Stromal cell of bone marrow (primary cell): ENCODE measurements at places on chromosomes 13 and 19.

DNA sequence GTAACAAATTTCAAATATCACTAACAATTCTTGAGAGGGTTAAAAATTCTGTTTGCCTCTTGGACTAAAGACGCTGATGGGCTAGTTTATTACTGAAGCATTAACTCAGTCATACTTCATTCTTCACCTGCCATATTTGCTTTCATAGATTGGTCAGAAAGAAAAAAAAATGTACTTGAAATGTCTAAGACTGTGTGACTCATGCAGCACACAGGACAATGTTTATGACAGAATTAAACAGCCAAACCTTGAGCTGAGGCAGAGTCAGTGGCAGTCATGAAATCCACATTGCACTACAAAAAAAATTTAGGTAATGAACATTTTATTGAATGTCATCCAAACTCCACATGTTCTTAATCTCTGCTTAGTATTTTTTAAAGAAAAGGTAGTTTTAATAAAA, 135.6 kb downstream of the PRR20E start:
- DNase-seq, result no peak

- DNase-seq, result no peak
Observed at GRCh38 chr13:93660391-93661063, 433.9 kb downstream of the GPC6 start.

- DNase-seq, result no peak
Observed at GRCh38 chr13:40123962-40124632, 468.6 kb downstream of the COG6 start.

- no peak for DNase-seq
Observed at GRCh38 chr13:82963226-82964099, 918.8 kb downstream of the SLITRK1 start.

- DNase-seq, result peak; percentile 90
Observed at GRCh38 chr13:50123862-50124535, 108.8 kb downstream of the KCNRG start.

- DNase-seq, result no peak
Observed at GRCh38 chr13:22311734-22312404, 641.0 kb downstream of the FGF9 start.

GRCh38 chr19:47411101-47411500, 8.2 kb downstream of the MEIS3 start:
- no peak for DNase-seq

DNA sequence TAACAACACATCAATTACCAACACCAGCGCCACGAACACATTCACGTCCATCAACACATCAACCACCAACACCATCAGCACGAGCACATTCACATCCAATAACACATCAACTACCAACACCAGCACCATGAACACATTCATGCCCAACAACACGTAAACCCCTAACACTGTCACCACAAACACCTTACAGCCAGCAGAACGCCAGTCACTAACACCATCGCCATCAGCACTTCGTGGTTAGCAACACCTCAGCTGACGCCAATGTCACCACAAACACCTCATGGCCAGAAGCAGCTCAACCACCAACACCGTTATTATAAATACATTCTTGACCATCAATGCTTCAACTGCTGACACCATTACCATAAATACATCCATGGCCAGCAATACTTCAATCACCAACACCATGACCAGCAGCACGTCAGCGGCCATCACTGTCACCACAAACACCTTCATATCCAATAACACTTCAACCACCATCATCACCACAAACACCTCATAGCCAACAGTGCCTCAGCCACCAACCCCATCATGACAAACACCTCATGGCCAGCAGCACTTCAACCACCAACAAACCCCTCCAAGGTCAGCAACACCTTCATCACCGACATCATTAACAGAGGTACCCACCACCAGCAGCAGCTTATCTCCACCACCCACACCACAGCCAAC, 9.4 kb downstream of the FCER2 start:
- DNase-seq, result no peak

- DNase-seq, result no peak
Observed at GRCh38 chr19:35216833-35217648, 11.5 kb downstream of the FAM187B start.
